Heart right ventricle (tissue), 16 donors: ENCODE measurements at places on chromosomes 2 and 18. TPM values are rescaled to one million over a fixed set of nuclear protein-coding genes. Genes with fewer than 3 reads are reported as not detected.

GALNT14 gene
- not detected for total RNA-seq

GYPC gene
- total RNA-seq: 107 TPM

GATA6 gene
- 79.8 TPM for total RNA-seq

STRADB gene
- total RNA-seq: 63.3 TPM

TMEM247 gene
- not detected for total RNA-seq

SKOR2 gene
- not detected for total RNA-seq

UGT1A3 gene
- not detected for total RNA-seq

COLEC12 gene
- 15.4 TPM for total RNA-seq

PROC gene
- not detected for total RNA-seq

VWC2L gene
- total RNA-seq: not detected

ASB18 gene
- 4.5 TPM for total RNA-seq

ROCK1 gene
- 36.2 TPM for total RNA-seq

CNGA3 gene
- not detected for total RNA-seq

TBC1D8 gene
- total RNA-seq: 59.8 TPM

PDCD1 gene
- 3.1 TPM for total RNA-seq

LRRC30 gene
- not detected for total RNA-seq

IL1B gene
- 7.9 TPM for total RNA-seq

AOX1 gene
- 5.9 TPM for total RNA-seq

FEV gene
- total RNA-seq: not detected

KIAA2012 gene
- not detected for total RNA-seq

LRATD1 gene
- total RNA-seq: 1.6 TPM

UGT1A5 gene
- not detected for total RNA-seq

DSG1 gene
- 0.18 TPM for total RNA-seq

PLA2R1 gene
- total RNA-seq: 2.9 TPM

RNU2-63P gene
- total RNA-seq: not detected

STPG4 gene
- not detected for total RNA-seq

EFR3B gene
- 4.7 TPM for total RNA-seq

DNAJB2 gene
- 55.6 TPM for total RNA-seq

ARHGAP25 gene
- 7.1 TPM for total RNA-seq

CDH7 gene
- not detected for total RNA-seq

ADAM17 gene
- 13.7 TPM for total RNA-seq

RAB6C gene
- not detected for total RNA-seq

TEX44 gene
- not detected for total RNA-seq

CD8A gene
- not detected for total RNA-seq

CYP20A1 gene
- total RNA-seq: 9.6 TPM

CNDP1 gene
- not detected for total RNA-seq

CSRNP3 gene
- total RNA-seq: 4.4 TPM
